ENCODE measurements at places on chromosomes 11 and 22.

DNA sequence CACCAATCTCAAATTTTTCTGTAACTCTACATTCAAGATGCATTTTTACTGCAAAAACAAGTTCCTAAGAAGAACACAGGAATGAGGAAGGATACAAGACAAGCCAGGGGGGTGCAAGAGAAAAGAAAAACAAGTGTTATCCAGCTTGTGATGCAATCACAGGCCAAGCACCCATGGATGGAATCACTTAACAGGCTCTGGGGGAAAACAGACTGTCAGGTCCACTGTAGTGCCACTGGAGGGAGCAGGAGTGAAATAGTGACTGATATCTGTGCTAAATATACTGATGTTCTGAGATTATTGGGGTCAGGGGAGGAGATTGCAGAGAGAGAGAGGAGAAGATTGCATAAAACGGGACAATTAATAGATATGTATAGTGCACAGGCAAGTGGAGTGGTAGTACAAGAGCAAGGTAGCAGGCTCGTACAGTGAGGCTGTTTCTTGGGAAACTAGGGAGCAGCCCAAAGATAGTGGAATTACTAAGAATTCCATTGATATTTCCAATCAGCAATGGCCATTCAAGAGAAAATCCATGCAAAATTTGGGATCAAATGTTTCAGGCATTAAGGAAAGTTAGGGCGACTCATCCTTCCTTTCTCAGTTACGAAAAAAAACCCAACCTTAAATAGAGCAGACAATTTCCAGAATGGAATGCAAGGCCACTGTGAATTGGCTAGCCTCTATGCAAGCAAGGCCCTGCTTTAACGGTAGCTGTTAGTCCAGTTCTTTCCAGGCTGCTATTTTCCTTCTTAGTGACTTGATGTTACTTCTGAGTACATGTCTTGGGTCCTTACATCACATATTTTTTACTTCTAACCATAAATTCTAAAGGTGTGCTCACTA lies 52.2 kb upstream of the CEP126 start:
- no peak for DNase-seq

DNA sequence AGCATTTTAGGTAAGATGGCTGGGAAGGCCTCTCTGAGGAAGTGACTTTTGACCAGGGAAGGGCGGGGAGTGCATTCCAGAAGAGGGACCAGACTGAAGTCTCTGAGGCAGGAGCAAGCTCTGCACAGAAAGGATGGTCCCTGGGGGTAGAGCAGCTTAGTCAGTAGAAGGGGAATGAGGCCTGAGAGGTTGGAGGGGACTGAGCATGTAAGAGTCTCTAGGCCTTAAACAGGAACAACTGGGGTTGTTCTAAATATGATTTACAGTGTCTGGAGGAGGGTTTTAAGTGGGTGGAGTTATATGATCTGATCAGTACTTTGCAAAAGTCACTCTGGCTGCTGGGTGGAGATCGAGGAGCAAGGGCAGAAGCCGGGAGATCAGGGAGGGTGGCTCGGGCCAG lies 31.7 kb upstream of the TEF start:
- no peak for DNase-seq

DNA sequence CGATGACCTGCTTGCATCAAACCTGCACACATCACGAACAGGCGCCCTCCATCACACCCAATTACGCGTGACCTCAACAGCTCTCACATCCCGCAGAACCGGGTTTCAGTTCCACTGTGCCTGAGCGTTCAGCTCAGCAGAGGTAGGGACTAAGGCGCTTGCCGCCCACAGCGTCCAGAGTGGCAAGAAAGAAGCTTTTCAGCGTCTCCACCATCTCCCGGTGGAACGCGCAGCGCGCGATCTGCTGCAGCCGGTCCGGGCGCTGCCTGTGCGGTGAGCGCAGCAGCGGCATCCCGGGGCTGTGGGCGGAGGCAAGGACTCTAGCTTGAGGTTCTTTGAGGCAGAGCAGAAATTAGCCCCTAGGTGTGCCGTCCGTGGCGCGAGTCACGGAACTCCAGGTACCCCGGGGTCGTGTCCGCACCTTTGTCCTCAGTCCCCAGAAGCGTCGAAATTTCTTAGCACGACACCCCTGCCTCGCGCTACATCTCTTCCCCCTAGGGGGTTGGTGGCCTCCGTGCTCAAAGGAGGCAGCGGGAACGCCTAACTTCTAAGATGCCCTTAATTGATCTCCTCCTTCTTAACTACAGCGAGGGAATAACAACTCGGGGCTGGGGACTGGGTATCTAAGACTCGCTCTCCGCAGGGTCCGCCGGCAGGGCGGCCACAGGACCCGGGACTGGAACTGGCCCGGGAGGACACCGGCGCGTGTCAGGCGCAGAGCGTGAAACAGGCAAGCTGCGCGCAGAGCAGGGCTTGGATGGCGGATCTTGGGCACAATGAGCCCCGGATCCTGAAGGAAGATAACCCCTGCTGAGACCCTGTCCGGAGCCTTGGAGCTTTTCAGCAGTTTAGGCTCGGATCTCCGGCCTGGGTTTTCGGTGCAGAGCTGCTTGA lies 1.7 kb upstream of the CALCA start:
- peak; percentile 60 for DNase-seq

GRCh38 chr11:21174781-21175180 lies 505.4 kb downstream of the NELL1 start:
- no peak for DNase-seq

Measured in sigmoid colon (tissue), 7 donors.